ENCODE measurements at places on chromosomes 12 and 14. TPM values are rescaled to one million over a fixed set of nuclear protein-coding genes. Genes with fewer than 3 reads are reported as not detected.

- H3K4me1 ChIP-seq = peaks cover 6% of the 10 kb centered on the region
- DNase-seq = no peak
- no peaks in the 10 kb centered on the region for H3K36me3 ChIP-seq
Observed at GRCh38 chr12:93578221-93578620, 5.7 kb downstream of the SOCS2 start.

GRCh38 chr14:32006263-32007110, 70.6 kb upstream of the ARHGAP5 start:
- no peak for DNase-seq
- no peaks in the 10 kb centered on the region for H3K36me3 ChIP-seq
- H3K4me3 ChIP-seq = no peak overlapping the region
- no peak overlapping the region for H3K27ac ChIP-seq
- H3K27me3 ChIP-seq = no peaks in the 10 kb centered on the region

DNA sequence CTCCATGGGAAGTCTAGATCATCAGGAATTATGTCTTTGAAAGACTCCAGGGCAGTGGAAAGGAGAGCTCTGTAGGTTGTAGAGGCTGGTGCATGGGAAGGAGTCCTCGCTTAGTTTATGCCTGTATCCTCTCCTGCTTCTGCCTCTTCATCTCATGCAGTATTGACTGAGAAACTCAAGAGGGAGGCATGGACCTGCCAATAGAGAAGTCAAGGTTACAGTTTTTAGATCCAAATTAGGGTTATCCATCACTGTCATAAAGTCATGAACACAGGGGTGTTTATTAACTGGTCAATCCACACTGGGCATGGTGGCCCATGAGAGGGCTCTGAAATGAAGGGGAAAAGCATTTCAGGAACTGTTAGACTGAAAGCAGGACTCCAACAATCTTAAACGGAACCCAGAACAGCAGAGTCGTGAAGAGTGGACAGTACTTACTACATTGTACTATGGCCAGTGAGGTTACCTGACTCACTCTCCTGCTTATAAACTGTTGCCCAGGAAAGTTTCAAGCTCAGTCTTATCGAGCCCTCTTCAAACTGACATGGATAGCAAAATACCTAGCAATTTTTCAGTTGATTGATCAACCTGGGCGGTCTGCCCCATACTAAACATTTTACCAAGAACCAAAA, 30.1 kb upstream of the DHRS7 start:
- peaks cover 8% of the 10 kb centered on the region for H3K4me1 ChIP-seq
- H3K4me3 ChIP-seq = no peak overlapping the region
- H3K36me3 ChIP-seq = no peaks in the 10 kb centered on the region
- no peak for DNase-seq
- H3K27me3 ChIP-seq = no peaks in the 10 kb centered on the region

DNA sequence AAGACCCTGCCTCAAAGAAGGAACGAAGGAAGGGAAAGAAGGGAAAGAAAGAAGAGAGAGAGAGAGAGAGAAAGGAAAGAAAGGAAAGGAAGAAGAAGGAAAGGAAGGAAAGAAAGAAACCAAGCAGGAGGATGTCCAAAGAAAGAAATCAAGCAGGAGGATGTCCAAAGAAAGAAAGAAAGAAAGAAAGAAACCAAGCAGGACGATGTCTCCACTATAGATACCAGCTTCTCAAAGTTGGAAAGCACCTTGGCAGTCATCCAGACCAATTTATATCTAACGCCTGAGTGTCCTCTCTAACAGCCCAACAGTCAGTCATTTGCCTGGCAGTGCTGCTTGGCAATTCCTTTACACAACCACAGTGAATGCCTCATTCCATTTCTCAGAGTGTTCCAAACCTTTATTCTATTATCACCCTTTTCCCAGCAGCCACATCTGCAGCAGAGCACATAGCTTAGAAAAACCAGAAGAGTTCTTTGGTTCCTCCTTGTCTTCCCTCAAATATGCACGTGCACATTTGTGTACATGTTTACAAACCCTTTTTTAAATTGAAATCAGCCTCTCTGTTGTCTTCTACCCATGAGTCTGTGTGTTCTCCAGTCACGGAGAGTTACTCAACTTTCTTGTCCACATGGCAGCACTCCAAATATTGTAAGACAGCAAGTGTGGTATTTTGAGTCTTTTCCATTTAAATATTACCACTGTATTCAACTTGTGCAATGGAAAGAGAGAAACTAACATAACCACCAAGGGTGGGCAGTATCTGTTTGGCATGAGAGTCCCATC, 138.4 kb downstream of the STXBP6 start:
- peak overlapping the region; percentile 70 for H3K27ac ChIP-seq
- H3K36me3 ChIP-seq = no peaks in the 10 kb centered on the region
- H3K4me3 ChIP-seq = no peak overlapping the region
- H3K4me1 ChIP-seq = peaks cover 44% of the 10 kb centered on the region
- no peaks in the 10 kb centered on the region for H3K27me3 ChIP-seq

DNA sequence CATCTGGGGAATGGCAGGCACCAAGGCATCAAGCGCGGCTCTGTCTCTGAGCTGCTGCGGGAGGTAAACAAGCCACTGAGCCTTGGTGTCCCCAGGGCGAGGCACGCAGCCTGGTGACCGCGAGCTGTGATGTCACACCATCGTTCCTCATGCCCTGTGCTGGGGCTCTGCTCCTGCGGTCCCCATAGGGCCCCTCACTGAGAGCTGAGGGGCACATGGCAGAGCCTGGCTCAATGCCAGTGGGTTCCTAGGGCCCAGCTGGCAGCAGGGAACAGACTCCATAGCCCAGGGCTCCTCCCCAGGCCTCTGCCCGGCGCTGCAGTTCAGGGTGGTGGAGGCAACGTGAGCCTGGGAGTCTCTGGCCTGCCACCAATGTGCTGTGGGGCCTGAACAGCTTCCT, 22.6 kb downstream of the CHGA start:
- DNase-seq = no peak
- no peak overlapping the region for H3K4me3 ChIP-seq
- H3K36me3 ChIP-seq = peaks cover 94% of the 10 kb centered on the region
- H3K4me1 ChIP-seq = no peaks in the 10 kb centered on the region

GPR162 gene
- polyA plus RNA-seq = 15.1 TPM

SLC25A47 gene
- polyA plus RNA-seq = not detected
